ENCODE measurements at places on chromosomes 16 and 17.

- DNase-seq: no peak
These were observed 106.4 kb downstream of the CA4 start for GRCh38 chr17:60256174-60256573.

DNA sequence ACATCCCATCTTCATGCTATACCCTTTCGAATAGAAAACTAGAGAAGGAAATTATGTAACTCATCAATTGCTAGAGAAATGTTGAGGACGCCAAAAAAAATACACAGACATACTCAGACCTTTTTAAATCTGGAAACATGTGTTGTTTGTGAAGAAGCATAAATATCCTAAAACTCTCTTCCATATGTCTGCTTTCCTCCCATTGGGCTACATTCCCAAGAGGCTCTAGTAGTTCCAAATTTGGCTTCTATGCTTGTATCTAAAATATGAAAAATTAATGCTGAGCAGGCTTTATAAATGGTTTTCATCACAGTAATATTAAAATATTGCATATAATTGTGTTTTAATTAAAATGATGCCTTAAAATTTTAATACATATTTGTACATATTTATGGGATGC, 297.9 kb upstream of the PSMD7 start:
- no peak for DNase-seq

- no peak for DNase-seq
These were observed 1.9 kb upstream of the HOXB5 start for GRCh38 chr17:48595278-48595999.

- no peak for DNase-seq
These were observed 119.5 kb downstream of the NTN1 start for GRCh38 chr17:9140550-9141424.

DNA sequence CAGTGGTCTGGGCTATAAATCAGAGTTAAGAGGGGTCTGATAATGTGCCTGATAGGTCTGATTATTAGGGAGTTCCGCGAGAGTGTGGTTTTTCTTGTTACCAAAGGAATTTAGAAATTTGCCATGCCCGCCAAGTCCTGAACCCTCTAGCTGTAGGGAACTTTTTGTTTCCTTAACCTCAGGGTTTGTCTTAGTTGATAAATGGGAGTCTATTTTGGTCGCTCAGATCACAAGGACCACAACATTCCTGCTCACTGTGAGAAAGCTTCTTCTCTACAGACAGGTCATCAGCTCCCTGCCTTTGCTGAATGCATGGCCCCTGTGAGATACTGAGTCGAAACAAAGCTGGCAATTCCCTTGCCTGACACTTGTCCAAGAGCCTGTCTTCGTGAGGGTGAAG, 497.8 kb downstream of the HS3ST4 start:
- DNase-seq: no peak

DNA sequence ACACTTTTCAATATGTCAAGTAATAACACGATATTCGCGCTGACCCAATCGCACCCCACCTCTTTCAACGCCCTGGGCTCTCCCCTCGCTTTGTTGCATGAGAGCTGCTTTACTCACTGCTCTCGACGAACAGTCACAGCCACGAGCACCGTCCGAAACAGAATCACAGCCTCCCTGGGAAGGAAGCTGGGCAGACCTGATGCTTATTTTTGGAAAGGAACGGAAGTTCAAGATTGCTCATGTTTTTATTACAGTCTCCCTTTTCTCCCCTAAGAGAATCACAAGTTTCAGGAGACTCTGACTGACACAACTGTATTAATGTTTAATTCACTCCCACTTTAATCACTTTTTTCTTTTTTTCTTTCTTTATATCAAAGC, 67.8 kb downstream of the ANKRD11 start:
- no peak for DNase-seq

- no peak for DNase-seq
These were observed 427 bp upstream of the MMP28 start for GRCh38 chr17:35795871-35796265.

DNA sequence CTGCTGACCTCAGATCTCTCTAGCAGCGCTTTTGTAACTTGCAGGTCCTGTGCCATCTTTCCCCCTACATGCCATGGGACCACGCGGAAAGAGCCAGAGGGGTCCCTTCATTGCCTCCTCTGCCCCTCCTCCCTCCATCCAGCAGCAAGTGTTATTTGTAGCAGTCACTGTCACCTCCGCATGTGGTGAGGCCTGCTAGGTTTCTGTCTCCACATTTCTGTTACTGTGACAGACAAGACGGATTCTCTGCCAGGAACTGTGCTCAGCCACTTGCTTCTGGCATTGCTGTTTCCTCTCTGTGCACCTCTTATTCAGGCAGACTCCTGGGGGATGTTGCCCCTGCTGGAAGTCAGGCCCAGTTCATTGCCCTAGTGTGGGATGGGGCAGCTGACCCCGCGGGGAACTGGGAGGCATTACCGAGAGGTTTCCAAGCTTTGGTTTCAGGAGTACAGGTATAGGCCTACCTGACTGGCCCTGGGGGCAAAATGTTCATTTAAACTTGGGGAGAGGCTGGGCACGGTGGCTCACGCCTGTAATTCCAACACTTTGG, 61.2 kb downstream of the RAB11FIP4 start:
- no peak for DNase-seq

DNA sequence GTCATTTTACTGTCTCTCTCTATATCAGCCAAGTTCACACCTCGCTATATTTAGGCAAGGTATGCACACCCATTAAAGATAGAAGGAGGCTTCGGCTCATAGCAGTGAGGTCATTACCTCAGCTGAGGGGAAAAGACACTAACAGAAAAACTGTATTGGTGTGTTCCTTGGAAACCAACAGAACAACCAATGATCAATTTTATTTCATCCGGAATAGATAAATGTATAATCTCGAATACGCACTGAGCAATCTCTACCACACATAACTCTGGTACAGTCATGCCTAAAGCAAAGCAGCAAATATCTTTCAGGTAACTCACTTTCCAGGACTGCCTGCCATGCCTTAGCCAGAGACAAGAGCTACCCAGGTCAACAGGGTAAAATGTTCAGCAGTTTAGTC, 109.9 kb upstream of the CORO6 start:
- DNase-seq: no peak

DNA sequence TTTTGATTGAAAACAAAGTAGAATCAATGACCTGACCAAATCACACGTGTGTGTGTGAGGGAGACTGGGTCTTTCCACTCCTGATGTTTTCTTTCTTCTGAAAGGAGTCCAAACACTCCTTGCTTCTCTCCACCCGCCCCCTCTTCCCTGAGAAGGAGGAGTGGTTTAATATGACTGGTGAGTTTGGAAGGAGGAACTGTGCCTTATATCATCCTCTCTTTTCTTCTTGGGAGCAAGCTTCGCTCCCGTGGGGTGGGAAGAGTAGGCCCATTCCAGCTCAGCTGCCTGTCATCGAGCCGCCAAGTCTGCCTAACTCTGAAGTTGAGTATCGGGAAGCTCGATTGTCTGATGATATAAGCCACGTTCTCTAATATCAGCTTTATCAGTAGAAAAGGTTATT, 96.5 kb downstream of the YPEL2 start:
- no peak for DNase-seq
